Stimulated activated CD4-positive, alpha-beta T cell treated with anti-CD3 and anti-CD28 coated beads, Interleukin-12 subunit alpha, Interleukin-12 subunit beta, amount 100 ng/mL, for 48 hours (primary cell): ENCODE measurements at places on chromosomes 6 and 20.

- DNase-seq, result no peak
Measured at GRCh38 chr6:168116975-168117899, 38.2 kb upstream of the FRMD1 start.

DNA sequence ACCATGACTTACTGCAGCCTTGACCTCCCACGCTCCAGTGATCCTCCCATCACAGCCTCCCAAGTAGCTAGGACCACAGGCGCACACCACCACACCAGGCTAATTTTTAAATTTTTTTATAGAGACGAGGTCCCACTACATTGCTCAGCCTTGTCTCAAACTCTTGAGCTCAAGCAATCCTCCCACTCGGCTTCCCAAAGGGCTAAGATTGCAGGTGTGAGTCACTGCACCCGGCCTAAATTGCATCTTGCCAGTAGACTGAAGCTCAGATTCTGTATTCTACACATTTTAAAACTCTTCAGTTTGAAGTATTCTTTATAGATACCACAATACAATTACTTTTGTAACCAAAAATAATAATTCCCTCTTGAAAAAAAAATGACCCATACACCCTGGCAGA, 11.4 kb downstream of the NUDT3 start:
- no peak for DNase-seq

GRCh38 chr20:41534170-41534569, 84.0 kb downstream of the CHD6 start:
- DNase-seq, result no peak

GRCh38 chr6:30207619-30208295, 5.4 kb downstream of the TRIM26 start:
- no peak for DNase-seq

GRCh38 chr20:1784586-1784985, 110.6 kb upstream of the SIRPA start:
- no peak for DNase-seq

DNA sequence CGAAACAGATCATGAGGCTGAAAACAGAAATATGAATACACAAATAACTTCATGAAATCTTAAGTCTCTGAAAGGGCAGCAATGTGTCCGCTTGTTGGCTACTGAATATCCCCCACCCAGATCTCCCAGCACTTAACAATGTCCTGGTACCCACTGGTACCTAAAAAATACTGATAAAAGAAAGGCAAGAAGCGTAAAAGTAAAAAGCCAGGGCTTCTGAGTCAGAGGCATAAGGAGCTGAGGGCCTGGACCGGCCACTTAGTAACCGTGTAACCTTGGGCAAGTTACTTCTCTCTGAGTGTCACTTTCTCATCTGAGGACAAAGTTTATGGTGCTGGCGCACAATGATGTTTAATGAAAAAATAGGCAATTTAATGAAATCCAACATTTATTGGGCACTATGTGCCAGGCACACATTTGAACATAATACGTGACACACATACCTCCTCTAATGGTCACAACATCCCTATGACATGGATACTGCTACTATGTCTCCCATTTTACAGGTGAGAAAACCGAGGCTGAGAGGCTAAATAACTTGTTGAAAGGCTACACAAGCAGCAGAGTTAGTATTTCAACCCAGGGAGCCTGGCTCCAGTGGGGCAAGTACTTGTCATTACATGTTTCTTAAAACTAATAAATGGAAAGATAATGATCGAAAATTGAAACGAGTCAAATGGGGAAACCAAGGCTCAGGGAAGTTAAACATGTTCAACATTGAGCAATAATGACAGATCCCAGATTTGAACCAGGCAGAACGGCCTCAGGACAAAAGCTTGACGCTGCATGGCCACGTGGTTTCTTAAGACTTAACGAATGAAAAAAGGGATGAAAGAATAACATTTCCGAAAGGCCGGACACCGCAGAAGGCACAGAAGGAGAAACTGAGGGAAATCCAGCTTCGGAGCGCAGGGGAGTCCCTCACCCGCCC, 828 bp downstream of the TP53RK start:
- DNase-seq, result no peak

- DNase-seq, result no peak
Measured at GRCh38 chr6:17847203-17847760, 140.2 kb downstream of the KIF13A start.
